ENCODE measurements at places on chromosomes 11 and 22.
A peak's percentile ranks its signal among the peaks of the same experiment; 100 is the strongest.

GRCh38 chr11:48193876-48194275, 22.7 kb upstream of the OR4B1 start:
- DNase-seq = peak; percentile 84

DNA sequence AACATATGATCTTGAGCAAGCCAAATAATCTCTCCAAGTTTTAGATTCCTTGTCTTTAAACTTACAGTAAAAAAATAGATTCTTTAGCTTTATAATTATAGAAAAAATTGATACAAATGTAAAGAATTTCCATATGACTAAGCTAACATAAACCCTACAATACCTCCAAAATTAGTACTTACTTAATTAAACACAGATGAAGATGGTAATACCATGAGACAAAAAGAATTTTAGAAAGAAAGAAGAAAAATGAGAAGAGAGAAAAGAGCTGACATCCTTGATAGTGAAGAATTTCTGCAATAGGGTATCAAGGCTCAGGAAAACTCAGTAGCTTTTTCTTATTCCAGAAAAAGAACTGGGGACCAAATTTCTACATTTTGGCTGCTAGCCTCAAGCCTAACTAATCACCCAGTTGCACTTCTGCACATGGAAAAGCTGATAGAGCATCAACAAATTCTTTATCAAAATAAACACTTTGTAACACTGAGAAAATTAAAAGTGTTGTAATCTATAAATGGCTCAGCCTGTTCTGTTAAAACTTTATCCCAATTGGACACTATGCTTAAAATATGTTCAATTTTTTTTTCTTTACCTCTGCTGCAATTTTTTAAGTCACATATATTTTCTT, 24.7 kb upstream of the SOX6 start:
- DNase-seq = no peak

- no peak for DNase-seq
Observed at GRCh38 chr22:36901411-36902142, 11.9 kb upstream of the CSF2RB start.

DNA sequence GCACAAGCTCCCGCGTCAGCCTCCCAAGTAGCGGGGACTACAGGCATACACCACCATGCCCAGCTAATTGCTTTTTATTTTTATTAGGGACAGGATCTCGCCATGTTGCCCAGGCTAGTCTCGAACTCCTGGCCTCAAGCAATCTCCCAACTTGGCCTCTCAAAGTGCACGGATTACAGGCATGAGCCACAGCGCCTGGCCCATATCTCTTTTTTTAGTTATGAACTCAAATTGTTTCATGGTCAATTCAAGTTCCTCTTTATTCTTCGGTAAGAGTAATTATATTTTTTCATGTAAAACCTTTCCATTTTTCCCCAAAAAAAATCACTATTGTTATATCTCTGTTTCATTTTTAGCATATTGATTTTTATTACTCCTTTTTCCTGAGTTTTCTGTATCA, 25.5 kb downstream of the FCHSD2 start:
- no peak for DNase-seq

DNA sequence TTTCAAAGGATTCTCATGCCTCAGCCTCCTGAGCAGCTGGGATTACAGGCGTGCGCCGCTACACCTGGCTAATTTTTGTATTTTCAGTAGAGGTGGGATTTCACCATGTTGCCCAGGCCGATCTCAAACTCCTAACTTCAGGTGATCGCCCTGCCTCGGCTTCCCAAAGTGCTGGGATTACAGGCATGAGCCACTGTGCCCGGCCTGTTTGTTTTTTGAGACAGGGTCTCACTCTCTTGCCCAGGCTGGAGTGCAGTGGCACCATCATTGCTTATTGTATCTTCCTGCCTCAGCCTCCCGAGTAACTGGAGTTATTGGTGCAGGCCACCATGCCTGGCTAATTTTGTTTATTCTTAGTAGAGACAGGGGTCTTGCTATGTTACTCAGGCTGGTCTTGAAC, 8.1 kb downstream of the FADS2 start:
- no peak for DNase-seq

DNA sequence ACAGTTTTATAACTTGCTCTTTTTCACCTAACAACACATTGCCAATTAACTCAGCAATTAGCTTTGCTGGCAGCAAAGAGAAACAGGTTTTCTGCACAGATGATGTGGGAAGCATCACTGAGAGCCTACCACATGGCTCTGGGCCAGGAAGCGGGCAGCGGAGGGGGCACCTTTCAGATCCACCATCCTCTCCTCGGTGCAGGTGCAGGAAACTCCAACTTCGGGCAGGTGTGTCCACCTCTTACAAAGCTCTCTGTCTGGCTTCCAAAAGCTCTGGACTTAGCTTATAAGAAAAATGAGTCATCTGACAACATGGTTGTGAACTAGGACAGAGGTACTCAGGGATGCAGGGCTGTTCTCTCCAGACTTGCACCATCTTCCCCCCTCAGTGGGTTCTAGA, 77.0 kb downstream of the RPS6KA4 start:
- DNase-seq = no peak

DNA sequence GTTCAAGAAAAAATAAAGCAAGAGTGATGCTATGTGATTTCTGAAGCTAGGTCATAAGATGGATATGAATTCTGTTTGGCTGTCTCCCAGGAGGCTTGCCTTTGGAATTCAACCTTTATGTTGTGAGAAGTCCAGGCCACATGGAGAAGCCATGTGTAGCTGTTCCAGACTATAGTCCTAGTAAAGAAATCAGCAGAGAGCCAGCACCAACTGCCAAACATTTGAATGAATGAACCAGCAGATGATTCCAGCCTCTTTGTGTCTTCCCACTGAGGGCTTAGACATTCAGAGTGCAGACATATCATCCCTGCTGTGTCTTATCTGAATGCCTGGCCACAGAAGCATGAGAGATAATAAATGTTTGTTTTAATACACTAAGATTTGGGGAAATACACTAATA, 1150.6 kb downstream of the DLG2 start:
- no peak for DNase-seq

DNA sequence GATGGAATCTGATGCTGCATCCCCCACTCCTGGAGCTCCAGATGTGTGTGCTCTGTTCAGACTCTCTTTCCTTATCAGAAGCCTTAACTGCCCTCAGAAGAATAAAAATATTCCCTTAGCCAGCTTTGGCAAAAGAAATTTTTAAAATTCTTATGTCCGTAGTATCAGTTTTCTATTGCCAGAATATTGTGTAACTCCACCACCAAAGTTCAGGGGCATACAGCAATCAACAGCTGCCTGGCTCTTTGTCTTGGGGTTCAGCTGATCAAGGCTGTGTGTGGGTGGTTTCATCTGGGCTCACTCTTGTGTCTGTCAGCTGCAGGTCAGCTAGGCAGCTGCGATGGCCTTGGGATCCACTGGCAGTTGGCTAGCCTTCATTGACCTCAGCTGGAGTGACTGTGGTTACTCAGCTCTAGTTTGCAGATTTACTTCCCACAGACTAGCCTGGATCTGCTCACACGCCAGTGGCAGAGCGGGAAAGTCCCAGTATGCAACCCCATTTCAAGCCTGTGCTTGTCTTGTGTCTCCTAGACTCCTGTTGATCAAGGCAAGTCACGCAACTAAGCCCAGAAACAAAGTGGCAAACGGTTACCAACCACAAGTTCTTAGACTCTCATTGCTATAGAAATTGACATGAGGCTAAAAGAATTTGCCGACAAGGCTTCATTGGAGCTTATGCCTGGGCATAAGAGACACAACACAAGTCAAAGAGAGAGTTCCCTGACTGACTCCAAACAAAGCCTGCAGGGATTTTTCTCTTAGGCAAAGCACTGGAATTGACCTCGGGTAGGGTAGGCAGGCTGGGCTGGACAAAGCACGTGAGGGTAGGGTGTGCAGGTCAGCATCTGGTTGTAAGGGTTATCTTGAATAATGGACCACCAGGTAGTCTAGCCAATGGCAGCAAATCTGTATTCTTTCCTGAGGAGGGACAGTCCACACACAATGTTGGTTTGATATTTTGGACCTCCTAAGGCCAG, 7.5 kb downstream of the TMEM138 start:
- DNase-seq = no peak

GRCh38 chr11:65859095-65859811, 980 bp upstream of the MUS81 start:
- peak; percentile 99 for DNase-seq

GRCh38 chr11:106001304-106002012, 20.6 kb downstream of the MSANTD4 start:
- peak; percentile 17 for DNase-seq

GRCh38 chr22:38567531-38568285, 2.3 kb downstream of the DMC1 start:
- no peak for DNase-seq

DNA sequence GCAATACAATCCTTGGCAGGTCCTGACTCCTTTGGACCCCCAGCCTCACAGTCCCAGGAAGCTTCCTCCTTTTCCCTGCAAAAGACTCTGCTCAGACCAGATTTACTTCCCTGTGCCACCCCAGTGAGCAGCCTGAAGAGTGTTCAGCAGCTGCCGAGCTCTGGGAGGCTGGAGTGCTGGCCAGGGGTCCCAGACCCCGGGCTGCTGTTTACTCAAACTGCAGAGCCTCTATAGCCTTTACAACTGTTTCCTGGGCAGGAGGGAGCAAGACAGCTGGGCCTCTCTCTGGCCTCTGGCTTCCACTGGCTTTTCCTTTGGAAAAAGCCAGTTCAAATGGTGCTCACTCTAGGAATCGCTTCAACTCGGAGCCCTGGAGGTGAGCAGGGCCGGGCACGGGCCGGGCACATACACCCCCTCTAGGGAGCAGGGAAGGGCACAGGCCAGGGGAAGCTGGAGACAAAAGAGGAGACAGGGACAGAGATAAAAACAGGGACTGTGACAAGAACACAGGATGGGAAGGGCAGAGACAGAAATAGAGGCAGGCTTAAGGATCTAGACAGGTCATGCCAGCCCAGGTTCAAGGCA, 932 bp downstream of the IRAG1 start:
- DNase-seq = peak; percentile 14

DNA sequence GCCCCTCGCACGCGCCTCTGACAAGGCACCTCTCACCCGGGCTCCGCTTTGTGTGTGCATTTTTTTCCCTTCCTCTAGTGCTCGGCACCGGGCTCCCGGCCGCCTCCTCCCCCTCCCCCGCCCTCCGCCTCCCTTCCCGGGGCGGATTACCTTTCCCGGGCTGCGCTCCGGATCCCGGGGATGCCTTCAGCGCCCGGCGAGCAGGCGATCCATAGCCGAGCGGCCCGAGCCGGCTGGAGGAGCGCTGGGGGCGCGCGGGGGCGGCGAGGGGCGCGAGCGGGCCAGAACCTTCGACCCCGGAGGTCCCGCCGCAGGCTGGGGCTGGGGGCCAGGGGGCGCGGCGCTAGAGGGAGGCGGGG, 282 bp downstream of the MPPED2 start:
- no peak for DNase-seq

GRCh38 chr22:38731703-38732161, 24.1 kb downstream of the SUN2 start:
- no peak for DNase-seq

DNA sequence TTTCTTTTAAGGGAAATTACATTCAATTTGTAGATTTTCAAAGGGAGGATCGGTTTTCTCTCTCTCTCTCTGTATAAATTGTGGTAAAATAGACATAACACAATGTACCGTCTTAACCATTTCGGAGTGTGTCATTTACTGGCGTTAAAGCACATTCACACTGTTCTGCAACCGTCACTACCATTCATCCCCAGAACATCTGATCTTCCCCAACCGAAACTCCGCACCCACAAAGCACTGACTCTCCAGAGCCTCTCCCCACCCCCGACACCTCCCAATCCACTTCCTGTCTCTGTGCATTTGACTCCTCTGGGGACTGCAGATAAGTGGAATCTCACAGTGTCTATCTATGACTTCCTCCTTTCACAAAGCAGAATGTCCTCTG, 15.9 kb upstream of the GRAMD4 start:
- peak; percentile 60 for DNase-seq

GRCh38 chr22:33116841-33117547, 58.8 kb upstream of the SYN3 start:
- DNase-seq = no peak

DNA sequence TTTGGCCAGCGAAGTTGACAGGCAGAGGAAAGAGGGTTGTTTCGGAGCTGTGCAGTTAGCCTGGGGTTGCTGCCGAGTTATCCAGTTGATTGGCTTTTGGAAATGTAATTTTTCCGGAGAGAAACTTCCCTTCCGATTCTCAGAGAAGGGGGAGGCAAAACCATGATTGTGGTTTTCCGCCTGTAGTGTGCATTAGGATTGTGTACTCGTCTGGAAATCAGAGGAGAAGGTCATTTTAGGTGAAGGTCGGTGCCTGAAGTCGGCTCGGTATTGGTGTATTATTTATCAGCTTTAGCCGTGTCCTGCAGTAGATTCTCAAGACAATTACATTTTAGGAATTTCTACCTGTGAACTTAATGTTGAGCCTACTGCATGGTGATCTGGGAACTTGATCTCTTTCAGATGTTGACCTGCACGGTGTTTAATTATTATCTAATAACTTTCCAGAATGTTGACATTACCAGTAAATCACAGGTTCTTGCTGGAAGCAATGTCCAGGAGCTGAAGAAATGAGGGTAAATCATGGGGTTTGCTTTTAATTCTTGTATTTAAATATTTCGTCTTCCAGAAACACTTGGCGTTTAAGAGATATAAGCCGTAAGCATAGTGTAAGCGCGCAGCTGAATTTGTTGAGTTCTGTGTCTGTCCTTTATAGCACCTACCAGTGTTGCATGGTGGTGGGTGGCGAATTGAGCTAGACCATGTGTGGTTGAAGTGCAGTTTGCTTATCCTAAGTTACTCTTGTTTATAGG, 1.3 kb downstream of the ARHGEF12 start:
- DNase-seq = peak; percentile 30

DNA sequence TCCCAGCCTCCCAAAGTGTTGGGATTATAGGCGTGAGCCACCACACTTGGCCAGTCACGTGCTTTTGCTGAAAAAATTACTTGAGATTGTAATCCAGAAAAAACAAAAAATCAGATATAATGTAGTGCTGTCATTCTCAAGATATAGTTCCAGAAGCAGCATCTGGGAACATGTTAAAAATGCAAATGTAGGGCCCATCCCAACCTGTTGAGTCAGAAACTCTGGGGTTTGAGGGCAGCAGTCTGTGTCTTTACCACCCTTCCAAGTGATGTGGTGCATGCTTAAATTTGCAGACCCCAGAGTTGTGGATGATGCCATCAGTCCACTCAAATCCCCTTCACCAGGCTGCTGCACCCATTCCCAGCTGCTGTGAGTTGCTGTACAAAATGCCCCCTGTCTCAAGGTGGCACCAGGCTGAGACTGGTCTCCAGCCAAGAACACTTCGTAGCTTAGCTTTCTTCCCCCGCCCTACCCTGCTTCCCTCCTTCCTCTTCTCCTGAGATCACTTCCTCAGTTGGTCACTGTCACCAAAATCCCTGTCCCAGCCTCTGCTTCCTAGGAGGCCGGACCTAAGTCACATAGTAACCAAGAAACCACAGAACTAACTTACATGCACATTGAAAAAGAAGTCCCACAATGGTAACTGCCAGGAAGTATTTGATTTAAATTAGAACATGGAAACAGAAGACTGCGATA, 18.2 kb upstream of the ARRB1 start:
- no peak for DNase-seq

- DNase-seq = peak; percentile 98
Observed at GRCh38 chr11:128506999-128507611, 80.3 kb downstream of the ETS1 start.

DNA sequence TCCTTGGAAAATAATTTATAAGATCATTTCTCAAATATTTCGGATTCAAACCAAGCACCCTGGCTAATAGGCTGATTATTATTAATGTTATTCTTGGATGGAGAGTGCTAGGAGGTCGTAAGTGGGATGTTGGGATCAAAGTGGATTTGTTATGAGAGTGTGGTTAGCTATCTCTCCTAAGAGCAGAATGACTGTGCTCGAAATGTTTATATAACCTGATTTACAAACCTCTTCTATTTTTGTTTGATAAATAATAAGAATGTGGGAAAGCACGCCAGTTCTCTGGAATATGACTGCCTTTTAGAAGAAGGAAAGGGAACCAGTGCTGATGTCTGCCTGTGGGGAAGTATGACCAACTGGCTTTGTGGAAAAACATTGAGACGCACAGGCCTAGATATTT, 527.5 kb downstream of the NTM start:
- DNase-seq = peak; percentile 91
